ENCODE measurements at places on chromosomes 7 and 10.

GRCh38 chr7:38781991-38782390 is 127.0 kb downstream of the VPS41 start:
- no peak for DNase-seq

DNA sequence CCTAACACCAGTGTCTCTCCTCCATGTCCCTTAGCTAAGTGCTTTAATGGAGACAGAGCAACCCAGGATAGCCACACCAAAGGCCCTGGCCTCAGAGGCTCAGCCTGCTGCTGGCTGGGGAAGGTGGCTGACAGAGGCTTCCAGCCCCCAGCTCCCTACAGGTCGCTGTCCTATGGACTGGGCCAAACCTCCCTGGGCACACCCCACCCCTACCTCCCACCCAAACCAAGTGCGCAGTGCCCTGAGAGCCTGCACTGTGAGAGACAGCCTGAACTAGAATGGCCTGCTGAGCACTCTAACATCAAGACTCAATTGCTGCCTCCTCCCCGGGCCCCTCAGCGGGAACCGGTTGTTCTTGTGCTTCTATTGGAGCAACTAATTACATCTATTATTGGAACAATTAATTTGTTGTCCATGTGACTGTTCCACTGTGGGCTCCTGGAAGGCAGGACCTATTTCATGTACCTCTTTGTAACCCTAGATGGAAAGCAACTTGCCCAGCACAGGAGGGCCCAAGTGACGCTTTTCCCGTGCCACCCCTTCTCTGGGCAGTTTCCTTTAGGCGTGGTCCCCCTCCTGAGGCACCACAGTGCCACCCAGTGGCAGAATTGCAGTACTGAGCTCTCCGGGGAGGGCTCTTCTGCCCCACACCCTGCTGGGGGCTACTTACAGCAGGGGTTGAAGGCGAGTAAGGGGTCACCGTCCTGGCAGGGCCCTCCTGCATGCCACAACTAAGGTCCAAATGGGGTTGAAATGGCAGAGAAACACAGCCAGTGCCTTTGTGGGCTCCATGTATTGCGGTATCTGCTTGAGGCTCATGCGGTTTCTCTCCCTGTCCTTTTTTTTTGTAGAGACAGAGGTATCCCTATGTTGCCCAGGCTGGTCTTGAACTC is 63.7 kb upstream of the WAPL start:
- peak; percentile 70 for DNase-seq

- DNase-seq = peak; percentile 12
Observed at GRCh38 chr10:118543714-118544400, 51.6 kb downstream of the PRLHR start.

GRCh38 chr10:119219871-119220270 is 12.5 kb downstream of the GRK5 start:
- DNase-seq = no peak

- DNase-seq = no peak
Observed at GRCh38 chr7:36286226-36286625, 103.4 kb upstream of the ANLN start.

GRCh38 chr7:49397750-49398149 is 375.7 kb upstream of the VWC2 start:
- no peak for DNase-seq

- no peak for DNase-seq
Observed at GRCh38 chr10:11631890-11632587, 20.6 kb upstream of the USP6NL start.

- no peak for DNase-seq
Observed at GRCh38 chr10:69747179-69747578, 54.5 kb upstream of the COL13A1 start.

- DNase-seq = no peak
Observed at GRCh38 chr10:48282829-48283228, 8.3 kb upstream of the FRMPD2 start.

DNA sequence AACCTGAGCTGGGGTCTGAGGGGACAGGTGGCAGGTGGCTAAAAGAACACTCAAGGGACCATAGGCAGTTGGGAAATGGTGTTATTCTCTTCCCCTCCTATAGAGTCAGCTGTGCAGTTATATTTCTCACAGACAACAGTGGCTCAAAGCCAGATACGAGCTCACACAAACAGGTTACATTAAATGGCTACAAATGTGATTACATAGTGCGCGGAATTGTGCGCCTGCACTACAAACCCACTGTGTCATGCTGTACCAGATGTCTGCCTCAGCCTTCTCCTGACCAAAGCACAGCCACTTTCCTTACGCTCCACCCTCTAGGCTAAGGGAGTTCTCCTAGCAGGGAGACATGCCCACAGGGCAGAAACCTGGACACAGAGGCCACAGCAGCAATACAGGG is 387.2 kb downstream of the CNTNAP2 start:
- DNase-seq = no peak

DNA sequence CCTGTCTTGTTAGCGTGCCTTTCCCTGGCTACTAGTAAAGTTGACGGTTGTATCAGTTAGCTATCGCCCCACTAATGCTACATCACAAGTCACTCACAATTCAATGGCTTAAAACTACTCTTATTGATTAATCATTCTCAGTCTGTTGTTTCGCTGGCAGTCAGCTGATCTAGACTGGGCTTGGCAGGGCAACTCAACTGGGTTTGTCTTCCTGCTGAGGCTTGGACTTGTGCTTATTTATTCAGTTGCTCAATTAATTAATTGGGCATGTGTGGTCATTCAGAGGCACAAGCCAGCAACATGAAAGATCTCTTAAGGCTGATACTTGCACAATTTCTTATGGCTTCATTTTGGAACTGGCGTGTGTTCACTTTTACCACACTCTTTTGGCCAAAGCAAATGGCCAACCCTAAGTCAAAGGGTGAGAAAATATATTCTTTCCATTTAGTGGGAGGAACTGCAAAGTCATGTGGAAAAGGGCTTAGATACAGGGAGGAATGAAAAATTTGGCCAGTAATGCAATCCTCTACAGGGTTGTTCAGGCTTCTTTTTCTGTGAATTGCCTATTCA is 333.5 kb downstream of the GPR37 start:
- DNase-seq = no peak

- DNase-seq = no peak
Observed at GRCh38 chr7:142752376-142753225, 3.3 kb downstream of the PRSS1 start.

- no peak for DNase-seq
Observed at GRCh38 chr10:1498746-1499358, 238.5 kb downstream of the ADARB2 start.

GRCh38 chr10:128525444-128525843 is 399.2 kb upstream of the MKI67 start:
- DNase-seq = no peak

DNA sequence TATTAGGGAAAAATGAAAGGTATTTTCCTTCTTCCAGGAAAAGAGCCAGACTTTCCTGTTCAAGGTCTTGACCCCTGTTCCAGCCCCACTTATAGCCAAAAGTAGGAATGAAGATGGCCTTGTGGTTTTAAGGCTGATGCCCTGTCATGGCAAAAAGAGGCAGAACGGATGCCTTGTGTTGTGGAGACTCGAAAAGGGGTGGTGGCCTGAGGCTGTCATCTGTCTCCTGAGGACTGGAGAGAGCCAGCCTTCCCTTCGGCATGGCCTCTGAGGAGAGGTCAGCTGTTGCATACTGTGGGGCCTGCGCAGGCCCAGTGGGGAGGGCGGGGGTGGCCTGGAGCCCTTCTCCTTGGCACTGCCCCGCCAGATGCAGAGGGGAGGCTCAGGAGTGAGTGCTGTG is 166.0 kb upstream of the EEPD1 start:
- DNase-seq = no peak

- no peak for DNase-seq
Observed at GRCh38 chr7:77242554-77242953, 42.9 kb upstream of the FGL2 start.

DNA sequence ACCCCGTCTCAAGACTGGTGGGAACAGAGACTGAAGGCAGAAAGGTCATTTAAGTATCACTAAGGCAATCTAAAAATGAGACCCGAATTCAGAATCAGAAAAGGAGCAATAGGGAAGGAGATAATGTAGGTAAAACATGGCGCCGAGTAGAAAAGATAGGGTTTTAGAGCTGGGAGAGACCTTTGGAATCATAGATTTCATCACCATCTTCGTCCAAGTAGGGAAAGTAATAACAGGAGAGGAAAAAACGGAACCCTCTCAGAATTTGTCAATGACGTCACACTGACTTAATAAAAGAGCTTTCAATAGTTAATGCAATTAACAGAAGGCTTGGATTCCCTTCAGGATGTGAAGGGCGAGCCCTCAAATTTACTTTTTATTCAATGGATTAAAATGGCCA is 1.0 kb upstream of the UBN2 start:
- no peak for DNase-seq

GRCh38 chr10:80694930-80695329 is 157.2 kb downstream of the SH2D4B start:
- no peak for DNase-seq

GRCh38 chr7:122268101-122268500 is 36.4 kb downstream of the FEZF1 start:
- no peak for DNase-seq

- no peak for DNase-seq
Observed at GRCh38 chr10:114879541-114880158, 58.1 kb downstream of the FHIP2A start.

DNA sequence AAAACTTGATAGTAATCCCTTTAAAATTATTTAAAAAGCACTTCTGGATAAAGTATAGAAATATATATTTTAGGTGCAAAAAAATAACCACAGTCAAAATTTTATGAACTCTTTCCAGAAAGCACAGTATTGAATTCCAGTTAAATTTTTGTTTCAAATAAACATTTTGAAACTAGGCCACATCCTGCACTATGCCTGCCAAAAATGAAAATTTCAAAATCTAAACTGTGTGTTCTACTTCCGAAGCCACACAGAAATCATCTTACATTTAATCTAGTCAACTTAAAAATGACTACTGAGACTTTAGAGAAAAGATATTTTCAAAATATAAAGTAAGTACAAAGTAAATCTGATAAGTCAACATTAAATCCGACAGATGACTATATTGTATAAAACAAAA is 50.0 kb downstream of the MAGI2 start:
- no peak for DNase-seq

DNA sequence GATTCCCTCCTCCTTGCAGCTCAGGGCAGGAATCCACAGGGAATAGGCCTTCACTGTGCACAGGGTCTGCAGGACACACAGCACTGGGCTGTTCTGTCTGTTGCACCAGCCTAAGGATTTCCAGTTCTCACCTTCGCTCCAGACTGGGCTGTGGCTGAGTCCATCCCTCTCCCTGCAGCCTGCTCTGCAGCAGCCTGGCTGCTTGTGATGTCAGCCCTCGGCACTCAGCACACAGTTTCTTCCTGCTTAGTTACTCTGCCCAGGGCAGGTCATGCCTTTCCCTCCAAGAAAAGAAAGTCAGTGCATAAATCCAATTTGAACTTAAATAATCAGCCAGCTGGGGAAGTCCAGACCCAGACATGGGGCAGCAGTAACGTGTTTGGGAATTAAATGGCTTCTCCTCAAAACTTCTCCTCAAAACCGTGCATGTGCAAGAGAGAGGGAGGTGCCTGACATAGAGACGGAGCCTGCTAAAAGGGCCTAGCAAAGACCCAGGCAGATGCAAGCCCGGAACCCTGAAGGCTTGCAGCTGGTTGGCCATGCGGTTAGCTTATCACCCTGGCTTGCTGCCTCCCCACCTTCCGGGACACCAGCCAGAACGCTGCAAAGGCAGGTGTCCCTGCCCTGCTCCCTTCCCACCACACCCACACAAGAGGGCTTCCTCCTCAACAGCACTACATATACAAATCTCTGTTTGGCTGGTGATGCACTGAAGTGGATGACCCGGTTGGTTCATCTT is 10.9 kb upstream of the GDF2 start:
- DNase-seq = peak; percentile 6

DNA sequence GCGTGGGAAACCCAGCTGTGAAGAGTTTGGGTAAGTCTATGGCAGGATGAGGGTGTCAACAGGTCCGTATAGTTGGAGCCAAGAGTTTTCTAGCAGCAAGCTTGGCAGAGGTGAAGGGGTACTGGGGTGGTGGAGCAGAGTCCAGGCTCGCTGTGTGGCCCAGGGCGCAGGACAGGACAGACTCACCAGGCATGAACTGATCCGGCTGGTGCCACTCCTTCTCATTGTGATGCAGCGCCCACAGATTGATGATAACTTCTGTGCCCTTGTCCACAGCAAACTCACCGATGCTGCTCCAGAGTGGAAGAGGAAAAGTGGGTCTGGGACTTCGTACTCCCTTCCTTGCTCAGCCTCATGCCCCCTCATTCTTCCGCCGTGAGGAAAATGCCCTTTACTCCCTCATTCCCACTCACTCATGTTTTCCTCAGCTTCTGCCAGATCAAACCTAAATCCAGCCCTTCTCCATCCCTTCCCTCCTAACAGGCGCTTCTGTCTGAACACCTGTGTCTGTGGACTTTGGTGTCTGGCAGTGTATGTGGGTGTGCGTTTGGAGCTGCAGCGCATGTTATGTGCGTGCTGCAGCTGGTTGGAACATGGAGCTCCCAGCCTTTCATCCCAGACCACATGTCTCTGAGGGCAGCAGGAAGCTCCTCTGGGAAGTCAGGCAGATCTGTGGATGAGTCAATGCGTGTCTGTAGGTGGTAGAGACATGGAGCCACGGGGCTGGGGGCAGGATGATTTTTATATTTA is 5.7 kb downstream of the CYP17A1 start:
- no peak for DNase-seq

DNA sequence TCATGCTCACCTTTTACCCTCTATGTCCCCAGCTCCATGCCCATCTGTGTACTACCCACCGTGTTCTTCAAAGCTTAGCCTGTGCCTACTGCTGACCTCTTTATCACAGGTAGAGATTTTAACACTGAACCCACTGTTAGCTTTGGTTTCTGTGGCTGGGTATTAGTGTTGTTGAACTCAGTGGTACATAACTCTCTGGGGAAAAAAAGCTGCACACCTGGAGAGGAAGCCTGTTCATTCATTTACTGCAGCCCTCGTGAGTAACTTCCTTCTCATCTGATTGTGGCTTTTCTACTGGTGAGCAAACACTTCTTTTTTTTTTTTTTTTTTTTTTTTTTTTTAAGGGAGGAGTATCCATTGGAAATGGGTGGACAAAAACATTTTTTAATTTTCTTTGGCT is 326.3 kb downstream of the CCSER2 start:
- no peak for DNase-seq

DNA sequence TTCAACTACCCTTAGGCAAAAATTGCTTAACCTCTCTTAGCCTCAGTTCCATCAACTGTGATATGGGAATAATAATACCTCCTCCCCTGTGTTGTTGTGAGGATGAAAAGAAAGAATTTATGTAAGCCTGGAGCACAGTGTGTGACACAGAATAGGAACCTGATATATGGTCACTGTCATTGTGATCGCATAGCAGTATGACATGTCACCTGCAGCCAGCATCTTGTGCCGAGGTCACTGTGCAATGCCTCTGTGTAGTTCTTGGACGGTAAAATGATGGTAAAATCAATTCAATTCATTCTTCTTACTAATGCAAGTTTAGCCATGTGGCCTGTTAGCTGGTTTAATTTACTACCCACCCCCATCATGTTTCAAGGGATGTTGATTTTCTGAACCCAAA is 54.6 kb upstream of the GPR158 start:
- DNase-seq = no peak

GRCh38 chr7:2175514-2175913 is 57.2 kb downstream of the MAD1L1 start:
- DNase-seq = no peak

Measured in activated T-cell treated with anti-CD3 and anti-CD28 coated beads for 4 hours (primary cell).